Activated CD8-positive, alpha-beta T cell treated with anti-CD3 and anti-CD28 coated beads for 36 hours (primary cell): ENCODE measurements at places on chromosomes 6 and 20. TPM values are rescaled to one million over a fixed set of nuclear protein-coding genes. Genes with fewer than 3 reads are reported as not detected.
A peak's percentile ranks its signal among the peaks of the same experiment; 100 is the strongest.

RPS6KA2 gene
- 5.8 TPM for total RNA-seq

- DNase-seq: peak; percentile 32
- H3K4me1 ChIP-seq: peaks cover 32% of the 10 kb centered on the region
- peaks cover 2% of the 10 kb centered on the region for H3K27me3 ChIP-seq
- peak overlapping the region; percentile 13 for H3K27ac ChIP-seq
- no peaks in the 10 kb centered on the region for H3K36me3 ChIP-seq
Measured at GRCh38 chr20:57680131-57680716, 29.6 kb downstream of the PMEPA1 start.

- peaks cover 2% of the 10 kb centered on the region for H3K27me3 ChIP-seq
- H3K36me3 ChIP-seq: no peaks in the 10 kb centered on the region
- no peaks in the 10 kb centered on the region for H3K4me1 ChIP-seq
- DNase-seq: no peak
Measured at GRCh38 chr6:151166180-151166579, 73.6 kb upstream of the AKAP12 start.

DNA sequence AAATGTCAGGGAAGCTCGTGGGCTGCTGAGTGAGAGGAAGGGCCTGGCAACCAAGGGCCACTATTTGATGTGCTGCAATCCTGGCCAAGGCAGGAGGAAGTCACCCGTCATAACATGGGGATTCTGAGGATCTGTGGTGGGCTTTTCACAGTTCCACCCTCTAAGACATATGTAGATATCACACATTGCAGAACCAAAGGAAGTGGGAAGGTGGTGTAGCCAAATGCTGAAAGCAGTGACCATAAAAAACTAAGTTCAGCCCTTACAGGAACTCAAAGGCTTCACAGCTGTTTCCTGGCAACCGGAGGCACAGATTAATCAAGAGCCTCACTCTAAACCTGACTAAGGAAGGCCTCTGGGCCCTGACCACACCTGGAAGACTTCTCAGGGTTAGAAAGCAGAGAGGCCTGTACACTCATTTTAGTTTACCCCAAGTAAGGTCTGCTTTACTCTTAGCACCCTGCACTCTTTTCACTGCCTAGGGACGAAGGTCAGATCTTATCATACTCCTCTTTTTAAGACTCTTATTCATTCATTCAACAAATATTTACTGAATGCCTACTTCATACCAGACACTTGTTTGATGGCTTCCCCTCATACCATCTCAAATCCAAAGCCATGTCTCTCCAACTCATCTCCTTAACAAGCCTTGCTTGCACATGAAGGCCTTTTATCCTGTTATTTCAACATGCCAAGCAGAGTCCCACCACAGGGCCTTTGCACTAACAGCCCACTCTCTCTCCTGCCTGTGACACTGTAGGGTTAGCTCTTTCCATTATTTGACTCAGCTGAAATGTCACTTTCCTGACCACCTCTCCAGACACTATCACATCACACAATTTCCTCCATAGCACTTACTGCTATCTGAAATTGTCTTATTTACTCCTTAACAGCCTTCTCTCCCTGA, 2.6 kb downstream of the UBE2V1 start:
- H3K27me3 ChIP-seq: no peaks in the 10 kb centered on the region
- peaks cover 79% of the 10 kb centered on the region for H3K4me1 ChIP-seq
- H3K27ac ChIP-seq: peak overlapping the region; percentile 95
- DNase-seq: peak; percentile 84

DNA sequence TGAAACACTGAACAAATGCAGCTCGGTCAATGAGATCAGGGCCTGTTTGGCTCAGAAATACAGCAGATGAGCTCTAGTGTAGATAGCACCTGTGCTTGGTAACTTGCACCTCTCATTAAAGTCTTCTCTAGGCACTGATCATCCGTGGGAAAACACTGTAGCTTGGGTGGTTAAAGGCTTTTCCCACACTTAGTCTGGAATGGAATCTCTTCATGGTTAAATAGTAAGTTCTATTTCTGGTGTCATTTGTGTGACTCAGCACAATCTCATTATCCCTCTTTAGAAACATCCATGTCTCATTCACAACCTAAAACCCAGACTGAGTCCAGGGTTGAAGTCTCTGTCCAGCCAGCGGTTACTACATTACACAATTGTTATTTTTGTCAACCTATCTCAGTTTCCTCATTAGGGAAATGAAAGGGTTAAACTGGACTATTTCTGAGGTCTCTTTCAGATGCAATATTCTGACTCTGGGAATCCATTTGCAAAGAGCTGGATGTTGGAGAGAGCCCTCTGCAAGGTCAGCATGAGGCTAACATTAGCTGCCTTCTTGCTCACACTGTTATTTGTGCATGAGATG, 125.0 kb downstream of the ZDHHC14 start:
- H3K4me3 ChIP-seq: no peak overlapping the region
- H3K27ac ChIP-seq: no peak overlapping the region
- peaks cover 17% of the 10 kb centered on the region for H3K36me3 ChIP-seq
- H3K27me3 ChIP-seq: no peaks in the 10 kb centered on the region
- H3K4me1 ChIP-seq: peaks cover 9% of the 10 kb centered on the region

DNA sequence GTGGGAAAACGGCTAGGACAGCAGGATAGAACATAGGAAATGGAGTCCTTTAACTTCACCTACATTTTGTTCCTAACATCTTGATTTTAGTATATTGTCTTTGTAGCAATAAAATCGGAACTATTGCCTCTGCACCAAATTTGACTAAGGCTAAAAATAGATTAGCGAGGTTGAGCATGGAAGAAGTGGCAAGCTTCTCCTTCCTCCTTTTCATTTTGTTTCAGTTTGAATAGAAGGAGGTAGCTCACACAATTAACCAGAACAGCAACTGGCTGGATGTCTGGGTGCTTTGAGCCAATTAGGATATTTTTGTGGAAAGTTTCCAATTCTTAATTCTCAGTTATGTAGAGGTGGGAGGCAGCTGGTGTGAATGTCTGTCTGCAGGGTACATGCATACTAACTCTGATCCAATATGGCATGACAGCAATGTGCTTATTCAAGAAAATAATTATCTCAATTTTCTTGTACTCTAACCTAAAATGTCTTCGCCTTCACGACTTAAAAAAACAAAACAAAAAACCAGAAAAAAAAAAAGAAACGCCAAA, 3.1 kb upstream of the HECA start:
- peaks cover 15% of the 10 kb centered on the region for H3K36me3 ChIP-seq
- peaks cover 58% of the 10 kb centered on the region for H3K4me1 ChIP-seq
- DNase-seq: no peak
- H3K27me3 ChIP-seq: no peaks in the 10 kb centered on the region

TREM1 gene
- not detected for total RNA-seq

DNA sequence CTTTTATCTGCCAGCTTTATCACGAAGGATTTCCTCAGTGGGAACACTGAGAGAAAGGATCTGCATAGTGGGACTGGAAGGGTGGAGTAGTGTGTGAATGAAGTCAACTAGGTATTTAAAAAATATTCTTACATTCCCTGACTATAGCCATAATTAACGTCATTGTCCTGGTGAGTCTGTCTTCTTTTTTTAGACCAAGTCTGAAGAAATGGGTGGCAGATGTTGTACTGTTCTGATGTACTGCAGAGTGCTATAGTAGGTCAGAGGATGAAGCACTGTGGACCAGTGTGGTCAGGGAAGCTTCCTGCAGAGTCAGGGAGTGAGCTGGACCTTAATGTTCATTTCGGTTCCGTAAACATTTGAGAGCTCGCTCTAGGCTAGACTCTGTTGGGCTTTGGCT, 11.9 kb downstream of the TULP4 start:
- H3K4me3 ChIP-seq: no peak overlapping the region
- H3K4me1 ChIP-seq: peaks cover 62% of the 10 kb centered on the region
- H3K36me3 ChIP-seq: peaks cover 6% of the 10 kb centered on the region
- no peak overlapping the region for H3K27ac ChIP-seq
- no peaks in the 10 kb centered on the region for H3K27me3 ChIP-seq
- no peak for DNase-seq

TRIM15 gene
- not detected for total RNA-seq

- peaks cover 7% of the 10 kb centered on the region for H3K4me1 ChIP-seq
- no peak overlapping the region for H3K4me3 ChIP-seq
- peaks cover 38% of the 10 kb centered on the region for H3K27me3 ChIP-seq
- no peak for DNase-seq
- H3K27ac ChIP-seq: no peak overlapping the region
Measured at GRCh38 chr20:1003920-1004697, 2.0 kb upstream of the RSPO4 start.
